CD4-positive, alpha-beta T cell treated with Interleukin-21 for 1 hour (primary cell): ENCODE measurements at places on chromosomes 4 and X.

DNA sequence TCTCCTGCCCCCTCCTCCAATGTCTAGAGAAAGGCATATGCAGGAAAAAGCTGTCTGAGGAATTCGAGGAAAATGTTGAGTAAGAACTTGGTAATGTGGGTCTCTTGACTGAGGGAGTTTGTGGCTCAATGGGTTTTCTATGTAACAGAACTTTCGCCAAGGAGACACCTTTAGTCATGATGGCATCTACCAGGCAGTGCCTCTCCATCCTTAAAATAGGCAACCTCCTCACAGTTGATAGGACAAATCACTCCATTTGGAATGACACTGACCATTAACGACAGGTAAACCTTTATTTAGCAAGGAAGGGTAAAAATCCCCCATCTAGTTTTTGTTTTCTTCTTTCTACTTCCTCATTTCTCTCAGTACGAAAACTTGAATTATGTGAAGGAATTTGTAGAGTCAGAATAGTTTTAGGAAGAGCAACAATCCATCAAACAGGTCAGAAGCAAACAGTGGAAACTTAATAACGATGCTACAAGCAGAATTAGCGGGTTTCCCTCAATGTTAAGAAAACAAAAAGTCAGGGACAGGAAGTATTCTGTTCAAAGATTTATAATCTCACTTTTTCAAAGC is 2.7 kb downstream of the GSX2 start:
- DNase-seq = no peak

DNA sequence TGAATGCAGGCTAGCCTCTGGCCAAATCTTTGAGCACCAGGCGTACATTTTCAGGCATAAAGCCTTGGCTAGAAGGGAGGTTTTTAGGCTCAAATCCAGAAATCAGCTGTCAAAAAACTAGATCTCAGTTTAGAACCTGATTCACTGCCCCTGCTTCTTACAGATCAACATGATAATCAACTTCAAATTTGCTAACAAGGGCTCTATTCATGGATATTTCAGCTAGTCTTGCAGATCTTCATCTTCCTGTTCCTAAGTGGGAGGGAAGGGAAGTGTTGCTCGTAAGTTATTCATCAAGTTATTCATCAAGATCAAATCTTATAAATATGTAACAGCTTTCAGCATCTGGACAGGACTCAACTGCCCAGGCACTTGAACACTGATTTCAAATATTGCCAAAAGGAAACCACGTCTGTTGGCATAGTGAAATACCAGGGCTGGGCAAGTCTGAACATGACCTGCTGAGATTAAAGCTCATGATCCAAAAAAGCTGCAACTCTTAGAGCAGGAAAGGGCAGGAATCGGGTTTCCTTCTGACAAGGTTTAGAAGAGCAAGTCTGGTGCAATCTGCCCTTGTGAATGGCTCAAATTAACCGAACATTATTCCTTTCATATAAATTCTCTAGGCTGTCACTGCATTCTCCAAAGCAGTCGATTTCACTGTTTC is 200.3 kb downstream of the PDGFC start:
- DNase-seq = no peak

GRCh38 chr4:65437102-65437501 is 233.2 kb downstream of the EPHA5 start:
- DNase-seq = no peak

DNA sequence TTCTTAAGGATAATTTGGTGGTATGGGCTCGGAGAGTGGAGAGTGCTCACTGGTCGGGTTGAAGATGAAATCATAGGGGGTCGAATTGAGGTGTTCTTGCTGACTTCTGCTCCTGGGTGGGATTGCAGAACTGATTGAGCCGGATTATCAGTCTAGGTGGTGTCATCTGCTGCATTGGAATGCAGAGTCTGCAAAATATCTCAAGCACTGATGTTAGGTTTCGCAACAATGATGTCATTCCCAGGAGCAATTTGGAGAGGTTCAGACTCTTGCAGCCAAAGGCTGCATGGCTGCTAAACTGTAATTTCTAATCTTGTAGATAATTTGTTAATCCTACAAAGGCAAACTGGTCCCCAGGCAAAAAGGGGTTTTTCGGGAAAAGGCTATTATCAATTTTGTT is 67.7 kb downstream of the RHOH start:
- no peak for DNase-seq

GRCh38 chrX:32871636-32872035 is 339.7 kb downstream of the DMD start:
- DNase-seq = no peak

- DNase-seq = no peak
These were observed 42.4 kb upstream of the ARHGEF6 start for GRCh38 chrX:136823175-136823574.

DNA sequence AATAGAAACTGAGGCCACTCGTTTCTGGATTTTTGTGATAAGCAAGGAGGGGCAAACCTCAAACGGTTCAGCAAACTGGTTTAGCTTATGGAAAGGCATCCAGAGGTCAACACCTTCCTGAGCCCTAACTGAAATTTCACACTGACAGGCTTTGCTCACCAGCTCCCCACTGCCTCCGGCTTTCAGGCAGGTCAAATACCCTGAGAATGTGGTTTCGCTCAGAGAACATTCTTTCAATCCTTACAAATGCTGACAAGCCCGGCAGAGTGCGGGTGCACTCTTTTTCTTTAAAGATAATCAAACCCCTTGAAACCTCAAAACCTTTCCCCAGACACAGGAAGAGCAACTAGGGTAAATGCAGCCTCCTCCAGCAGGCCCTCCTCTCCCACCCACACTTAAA is 41.5 kb downstream of the CD40LG start:
- DNase-seq = peak; percentile 29

- no peak for DNase-seq
These were observed 41.3 kb upstream of the CCKAR start for GRCh38 chr4:26531491-26532116.

- no peak for DNase-seq
These were observed 112.1 kb downstream of the CDKL5 start for GRCh38 chrX:18537524-18537923.

DNA sequence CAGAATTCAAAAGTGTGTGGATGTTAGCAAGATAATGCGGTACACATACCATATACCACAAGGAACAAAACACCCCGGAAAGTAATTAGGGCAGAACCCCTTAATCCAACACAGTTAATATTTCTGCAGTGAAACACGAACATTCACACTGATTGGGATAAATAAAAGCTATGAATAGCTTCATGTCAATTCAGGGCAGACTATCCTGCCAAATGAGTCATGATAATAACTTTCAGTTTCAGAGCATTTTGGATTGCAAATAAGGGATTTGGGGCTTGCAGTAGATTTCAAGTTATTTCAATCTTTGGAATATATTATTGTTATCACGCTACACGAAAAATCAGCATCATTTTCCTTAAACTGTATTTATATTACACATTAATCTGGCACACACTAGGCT is 24.3 kb downstream of the IRF2 start:
- DNase-seq = no peak

- no peak for DNase-seq
These were observed 43.7 kb downstream of the TMPRSS11E start for GRCh38 chr4:68490826-68491457.

GRCh38 chrX:153794897-153795816 is 689 bp downstream of the SSR4 start:
- DNase-seq = no peak

DNA sequence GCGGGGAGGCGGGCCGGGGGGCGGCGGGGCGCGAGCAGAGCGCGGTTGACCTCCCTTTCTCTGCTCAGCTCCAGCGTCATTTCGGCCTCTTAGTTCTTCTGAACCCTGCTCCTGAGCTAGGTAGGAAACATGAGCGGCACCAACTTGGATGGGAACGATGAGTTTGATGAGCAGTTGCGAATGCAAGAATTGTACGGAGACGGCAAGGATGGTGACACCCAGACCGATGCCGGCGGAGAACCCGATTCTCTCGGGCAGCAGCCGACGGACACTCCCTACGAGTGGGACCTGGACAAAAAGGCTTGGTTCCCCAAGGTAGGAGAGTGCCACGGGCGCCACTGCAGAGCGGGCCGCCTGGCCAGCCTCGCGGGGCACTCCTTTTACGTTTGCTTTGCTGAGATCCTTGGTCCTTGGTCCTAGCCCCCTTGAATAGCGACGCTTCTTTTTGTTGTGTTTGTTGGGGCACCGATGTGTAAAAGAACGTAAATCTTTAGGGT is at the start of gene HTATSF1:
Gene HTATSF1 (plus strand): TSS at position 37 of the 497 bp plus-strand sequence. CDS start 93 bp downstream, at position 130.
- DNase-seq = no peak

GRCh38 chr4:143023239-143023918 is 161.3 kb upstream of the USP38 start:
- no peak for DNase-seq

GRCh38 chr4:143344041-143344440 is 7.4 kb downstream of the GAB1 start:
- no peak for DNase-seq

DNA sequence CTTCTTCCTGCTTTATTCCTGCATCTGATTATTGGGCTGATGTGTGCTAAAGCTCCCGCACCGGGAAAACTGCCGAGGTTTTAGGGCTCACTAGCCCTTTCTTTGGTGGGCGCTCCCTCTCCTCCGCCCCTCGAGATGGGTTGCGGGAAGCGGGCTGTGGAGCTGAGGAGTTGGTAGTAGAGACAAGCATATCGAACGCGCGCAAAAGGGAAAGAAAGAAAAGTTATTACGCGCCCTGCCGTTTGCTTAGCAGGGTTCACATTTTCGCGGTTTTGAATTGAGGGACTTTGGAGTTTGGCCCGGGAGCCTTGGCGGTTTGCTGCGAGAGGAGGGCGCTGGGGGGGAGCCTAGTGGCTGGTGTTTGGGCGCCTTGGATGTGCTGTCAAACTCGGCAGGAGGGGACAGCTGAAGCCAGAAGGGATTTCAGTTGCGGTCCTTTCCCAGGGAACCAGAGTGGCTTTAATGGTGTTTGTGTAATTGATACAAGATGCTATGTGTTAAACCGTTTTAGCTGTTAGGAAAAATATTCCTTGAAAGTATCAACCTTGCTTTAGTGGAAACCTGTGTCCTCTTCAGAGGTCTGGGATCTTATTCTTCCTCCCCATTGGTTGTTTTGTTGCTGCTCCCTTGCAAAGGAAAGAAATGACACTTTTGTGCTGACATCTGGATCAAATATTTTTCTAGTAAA is 1.1 kb downstream of the GAB1 start:
- no peak for DNase-seq

DNA sequence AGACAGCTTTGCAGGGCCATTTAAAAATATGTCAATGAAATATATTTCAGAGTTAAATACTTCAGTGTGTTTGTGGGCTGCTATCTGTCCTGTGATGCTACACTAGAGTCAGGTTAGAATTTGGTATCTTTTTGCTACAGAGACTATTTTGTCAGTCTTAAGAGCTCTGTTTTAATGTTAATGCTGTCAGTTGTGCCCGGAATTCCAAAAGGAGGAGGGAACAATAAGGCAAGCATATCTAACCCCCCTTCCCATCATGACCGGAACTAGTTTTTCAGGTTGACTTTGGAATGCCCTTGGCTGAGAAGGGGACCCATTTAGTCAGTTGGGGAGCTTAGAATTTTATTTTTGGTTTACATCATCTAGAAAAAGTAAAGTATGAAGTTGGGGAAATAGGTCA is 34.9 kb upstream of the SLC25A4 start:
- DNase-seq = no peak

DNA sequence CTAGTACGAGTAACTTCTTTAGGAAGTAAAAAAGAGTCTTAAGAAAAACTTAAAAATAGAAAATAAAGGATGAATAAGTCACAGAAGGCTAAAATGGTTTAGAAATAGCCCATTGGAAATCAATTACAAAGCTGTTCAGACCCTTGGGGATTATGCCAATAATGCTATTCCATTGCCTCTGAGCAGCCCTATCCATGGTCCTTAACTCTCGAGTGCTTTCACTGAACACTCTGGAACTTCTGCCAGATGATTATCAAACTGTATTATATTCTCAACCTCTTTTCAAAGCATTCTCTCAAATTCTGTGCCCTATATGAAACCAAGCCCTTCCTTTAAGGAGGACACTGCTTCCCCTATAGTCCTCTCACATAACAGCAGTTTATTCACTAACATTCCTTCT is 17.0 kb downstream of the SLC9B1 start:
- no peak for DNase-seq

- DNase-seq = no peak
These were observed 282.5 kb upstream of the FAT1 start for GRCh38 chr4:187006189-187006618.
